ENCODE measurements at places on chromosomes 3 and 15.

GRCh38 chr3:149407898-149408297, 30.4 kb upstream of the TM4SF1 start:
- DNase-seq: no peak

DNA sequence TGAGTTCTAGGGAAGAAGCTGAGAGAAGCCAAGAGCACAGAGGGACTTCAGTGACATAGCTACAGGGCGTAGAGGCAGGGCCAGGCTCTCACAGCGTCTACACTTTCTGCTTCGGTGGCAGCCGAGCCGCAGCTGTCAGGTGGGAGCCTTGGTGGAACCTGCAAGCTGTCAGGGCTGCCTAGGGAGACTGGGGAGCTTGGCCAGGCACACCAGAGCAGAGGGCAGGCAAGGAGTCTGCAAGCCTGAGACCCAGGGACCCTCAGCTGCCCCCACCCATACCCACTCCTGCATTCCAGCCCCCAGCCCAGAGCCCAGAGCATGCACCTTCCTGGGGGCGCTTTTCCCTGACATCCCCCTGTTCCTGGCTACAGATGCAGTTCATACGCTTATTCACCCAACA, 13.4 kb upstream of the KLF15 start:
- DNase-seq: no peak

- no peak for DNase-seq
Observed at GRCh38 chr3:11878837-11879236, 32.2 kb upstream of the TAMM41 start.

- DNase-seq: no peak
Observed at GRCh38 chr3:46479696-46480095, 15.0 kb upstream of the LTF start.

GRCh38 chr3:1700650-1701049, 398.0 kb upstream of the CNTN4 start:
- DNase-seq: no peak

- DNase-seq: no peak
Observed at GRCh38 chr3:51968170-51968775, 1.0 kb upstream of the PCBP4 start.

- no peak for DNase-seq
Observed at GRCh38 chr15:66578286-66578875, 12.6 kb upstream of the LCTL start.

DNA sequence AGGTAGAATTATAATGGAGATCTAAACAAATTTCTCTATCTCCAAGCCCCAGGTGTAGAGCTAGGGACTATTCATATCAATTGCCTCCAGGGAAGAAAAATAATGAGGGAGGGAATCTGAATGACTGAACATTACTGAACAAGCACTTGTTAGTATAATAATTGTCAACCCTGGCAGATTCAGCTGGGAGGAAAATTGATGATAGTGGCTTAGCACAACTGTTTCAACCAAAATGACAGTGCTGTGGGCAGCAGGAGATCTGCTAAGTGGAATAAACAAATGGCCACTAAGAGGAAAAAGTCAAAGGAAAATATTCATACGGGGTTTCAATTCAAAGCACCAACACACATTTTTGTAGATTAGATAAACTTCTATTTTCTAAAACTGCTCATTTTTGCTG, 294.9 kb upstream of the ZNF385D start:
- DNase-seq: no peak

GRCh38 chr3:155809181-155809580, 3.1 kb upstream of the C3orf33 start:
- DNase-seq: no peak

- no peak for DNase-seq
Observed at GRCh38 chr15:98127586-98127985, 167.1 kb downstream of the ARRDC4 start.

GRCh38 chr15:42118650-42119445, 24.5 kb upstream of the PLA2G4D start:
- no peak for DNase-seq

GRCh38 chr3:37712918-37713817, 148.5 kb upstream of the CTDSPL start:
- no peak for DNase-seq

- DNase-seq: no peak
Observed at GRCh38 chr3:143831994-143832393, 16.3 kb downstream of the SLC9A9 start.

- no peak for DNase-seq
Observed at GRCh38 chr3:101256511-101256910, 63.9 kb downstream of the IMPG2 start.

GRCh38 chr3:158794206-158794605, 7.6 kb upstream of the MFSD1 start:
- DNase-seq: no peak

- DNase-seq: no peak
Observed at GRCh38 chr15:88568589-88568988, 22.1 kb upstream of the DET1 start.

DNA sequence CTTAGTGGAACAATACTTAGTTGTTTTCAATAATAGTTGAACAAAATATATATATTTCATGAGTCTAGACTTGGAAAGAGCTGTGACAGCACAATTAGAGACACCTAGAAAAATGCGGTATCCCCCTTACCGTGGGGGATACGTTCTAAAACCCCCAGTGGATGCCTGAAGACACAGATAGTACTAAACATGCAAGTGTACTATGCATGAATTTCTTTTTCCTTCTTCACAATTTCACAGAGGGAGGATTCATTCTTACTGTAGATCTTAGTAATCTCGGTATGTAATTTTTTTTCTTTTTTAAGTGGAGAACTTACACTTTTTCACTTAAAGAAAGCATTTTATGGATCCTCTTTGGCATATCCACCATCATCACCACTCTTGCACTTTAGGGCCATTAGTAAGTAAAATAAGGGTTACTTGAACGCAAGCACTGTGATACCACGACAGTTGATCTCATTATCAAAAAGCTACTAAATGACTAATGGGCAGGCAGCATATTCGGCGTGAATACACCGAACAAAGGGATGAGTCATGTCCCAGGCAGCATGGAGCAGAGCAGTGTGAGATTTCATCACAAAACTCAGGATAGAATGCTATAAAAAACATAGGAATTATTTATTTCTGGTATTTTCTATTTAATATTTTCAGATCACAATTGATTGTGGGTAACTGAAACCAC, 72.3 kb upstream of the ZNF280D start:
- peak; percentile 39 for DNase-seq

DNA sequence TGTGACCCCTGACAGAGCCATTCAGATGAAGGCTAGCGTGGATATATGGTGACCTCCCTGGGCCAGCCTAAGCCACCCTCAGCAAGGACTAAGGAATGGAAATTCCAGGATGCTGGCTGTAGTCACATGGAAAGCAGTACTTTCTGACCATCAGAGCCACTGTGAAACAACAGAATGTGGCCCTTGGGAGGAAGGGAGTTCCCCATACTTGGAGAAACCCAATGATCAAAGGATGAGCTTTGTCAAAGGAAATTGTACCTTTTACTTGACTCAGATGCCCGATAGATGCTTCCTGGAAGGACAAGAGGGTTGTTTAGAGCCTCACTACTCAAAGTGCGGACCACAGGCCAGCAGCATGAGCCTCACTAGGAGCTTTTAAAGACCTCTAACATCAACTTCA, 484.5 kb upstream of the PROK2 start:
- no peak for DNase-seq

GRCh38 chr3:121661376-121661775, 673 bp upstream of the HCLS1 start:
- no peak for DNase-seq

DNA sequence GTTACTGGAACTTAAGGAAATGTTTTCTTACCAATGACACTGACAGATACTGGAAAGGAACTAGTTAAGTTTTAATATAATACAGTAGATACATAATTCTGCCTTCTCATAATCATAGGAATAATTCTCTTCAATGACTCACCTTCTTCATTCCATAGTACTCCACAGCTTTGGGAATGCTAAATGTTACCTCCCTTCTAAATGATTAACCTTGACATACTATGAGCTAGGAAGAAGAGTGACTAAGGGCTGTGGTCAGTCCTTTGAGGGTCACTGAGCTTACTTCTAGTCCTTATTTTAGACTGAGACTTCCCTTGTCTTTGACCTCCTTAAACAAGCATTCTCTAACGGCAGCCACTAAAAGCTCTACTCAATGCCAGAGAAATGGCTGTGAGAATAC, 69.6 kb upstream of the PPIB start:
- DNase-seq: no peak

GRCh38 chr3:186592682-186593081, 20.2 kb upstream of the AHSG start:
- no peak for DNase-seq

DNA sequence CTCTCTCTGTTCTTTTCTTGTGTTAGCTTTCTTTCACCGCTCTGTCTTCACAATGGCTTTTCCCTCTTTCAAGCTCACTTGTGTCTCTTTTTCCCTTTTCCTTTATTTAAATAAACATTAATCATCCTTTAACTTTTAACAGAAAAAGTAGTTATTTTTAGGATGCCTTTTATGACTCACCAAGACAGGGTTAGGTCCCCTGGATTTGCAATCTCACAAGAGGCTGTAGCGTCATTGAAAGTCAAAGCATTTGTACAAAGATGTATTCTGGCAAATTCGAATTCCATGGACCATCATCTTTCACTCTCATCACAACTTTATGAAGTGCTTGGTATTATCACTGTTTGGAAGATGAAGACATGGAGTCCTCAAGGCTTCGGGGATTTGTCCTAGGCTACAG, 34.8 kb upstream of the MCTP2 start:
- DNase-seq: no peak

GRCh38 chr3:66822186-66823008, 175.7 kb upstream of the KBTBD8 start:
- DNase-seq: no peak

GRCh38 chr15:40415226-40415625, 9.6 kb downstream of the IVD start:
- DNase-seq: no peak

GRCh38 chr15:80573606-80574005, 121.5 kb upstream of the ABHD17C start:
- no peak for DNase-seq

DNA sequence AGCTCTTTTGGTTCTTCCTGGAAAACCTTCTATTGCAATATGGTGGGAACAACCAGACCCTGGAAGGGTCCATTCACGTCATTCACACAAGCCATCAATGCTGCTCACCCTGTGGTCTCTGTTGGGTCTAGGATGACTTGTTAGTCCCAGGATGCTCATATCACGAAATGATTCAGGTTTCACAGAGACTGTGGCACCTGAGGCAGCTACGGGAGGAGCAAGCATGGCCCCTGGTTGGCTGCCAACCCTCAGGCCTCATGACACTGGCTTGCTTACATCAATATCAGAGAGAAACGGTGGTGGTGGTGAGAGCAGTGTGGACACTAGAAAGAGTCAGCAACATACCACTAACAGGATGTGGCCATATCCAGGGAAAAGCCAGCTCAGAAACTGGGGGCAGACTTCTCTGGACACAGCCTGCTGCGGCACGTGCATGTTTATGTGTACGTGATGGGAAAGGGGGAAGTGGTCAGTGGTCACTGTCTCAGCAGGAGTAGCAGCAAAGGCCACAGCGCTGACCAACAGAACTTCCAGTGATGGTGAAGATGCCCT, 208.9 kb upstream of the ST8SIA2 start:
- no peak for DNase-seq
